Testis (tissue), 5 donors: ENCODE measurements at places on chromosomes 12 and 14. TPM values are rescaled to one million over a fixed set of nuclear protein-coding genes. Genes with fewer than 3 reads are reported as not detected.

The SRRM4 gene
- 0.79 TPM for total RNA-seq

The GOLT1B gene
- 13.7 TPM for total RNA-seq

The PHC1 gene
- total RNA-seq: 154 TPM

The CGRRF1 gene
- total RNA-seq: 29.4 TPM

The ACOT4 gene
- 6.1 TPM for total RNA-seq

The CCDC88C gene
- total RNA-seq: 47.4 TPM

The TEX52 gene
- total RNA-seq: 0.81 TPM

The NEUROD4 gene
- not detected for total RNA-seq

The LTB4R gene
- 10.9 TPM for total RNA-seq

The SMCO2 gene
- 4.6 TPM for total RNA-seq

The AICDA gene
- total RNA-seq: not detected

The THAP2 gene
- total RNA-seq: 13.4 TPM

The TGFB3 gene
- total RNA-seq: 9.4 TPM

The SLC24A4 gene
- total RNA-seq: 10.6 TPM

The LRRC9 gene
- 11.0 TPM for total RNA-seq

The CHMP4A gene
- 52.9 TPM for total RNA-seq

The ADGRD1 gene
- total RNA-seq: 42.8 TPM

The TAS2R20 gene
- 4.8 TPM for total RNA-seq

The CCDC184 gene
- total RNA-seq: 6.9 TPM

The DBX2 gene
- total RNA-seq: 2.8 TPM

The RPS6KL1 gene
- 22.9 TPM for total RNA-seq

The SEL1L gene
- 40.0 TPM for total RNA-seq

The BCL11B gene
- 4.7 TPM for total RNA-seq

The GLIPR1L1 gene
- 1.9 TPM for total RNA-seq

The MIPOL1 gene
- 38.8 TPM for total RNA-seq

The BMP4 gene
- 3.5 TPM for total RNA-seq

The PAPLN gene
- total RNA-seq: 33.4 TPM

The ACYP1 gene
- 24.4 TPM for total RNA-seq

The REM2 gene
- 4.8 TPM for total RNA-seq
